Urinary bladder (tissue), 4 donors: ENCODE measurements at places on chromosomes 5 and 9.

DNA sequence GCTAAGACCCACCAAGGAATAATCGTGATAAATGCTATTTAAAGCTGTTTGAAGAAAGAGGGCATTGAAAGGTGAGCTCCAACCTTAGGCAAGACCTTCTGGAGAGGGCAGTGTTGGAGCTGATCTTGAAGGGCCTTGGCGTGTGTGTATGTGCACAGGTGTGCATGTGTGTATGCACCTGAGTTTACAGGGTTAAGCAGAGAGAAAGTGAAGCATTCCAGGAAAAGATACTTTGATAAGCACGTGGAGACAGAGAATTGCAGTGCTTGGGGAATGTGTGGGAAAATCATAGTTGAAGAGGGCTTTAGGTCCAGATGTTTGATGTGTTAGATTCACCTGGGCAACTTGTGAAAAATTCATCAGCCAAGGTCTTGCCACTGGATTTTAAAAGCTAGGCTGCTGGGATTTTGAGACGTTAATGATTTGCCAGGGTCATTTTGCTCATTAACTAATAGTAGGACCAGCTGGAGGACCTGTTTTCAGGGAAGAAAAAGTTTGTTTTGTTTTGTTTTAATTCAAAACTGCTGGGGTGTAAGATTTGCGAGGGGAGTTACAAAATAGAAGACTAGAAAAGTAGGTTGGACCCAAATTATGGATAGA lies 78.3 kb upstream of the ANKRD55 start:
- DNase-seq = no peak

GRCh38 chr9:10331157-10331556 lies 281.6 kb downstream of the PTPRD start:
- DNase-seq = no peak

GRCh38 chr5:54778783-54779182 lies 206.6 kb downstream of the ESM1 start:
- no peak for DNase-seq

DNA sequence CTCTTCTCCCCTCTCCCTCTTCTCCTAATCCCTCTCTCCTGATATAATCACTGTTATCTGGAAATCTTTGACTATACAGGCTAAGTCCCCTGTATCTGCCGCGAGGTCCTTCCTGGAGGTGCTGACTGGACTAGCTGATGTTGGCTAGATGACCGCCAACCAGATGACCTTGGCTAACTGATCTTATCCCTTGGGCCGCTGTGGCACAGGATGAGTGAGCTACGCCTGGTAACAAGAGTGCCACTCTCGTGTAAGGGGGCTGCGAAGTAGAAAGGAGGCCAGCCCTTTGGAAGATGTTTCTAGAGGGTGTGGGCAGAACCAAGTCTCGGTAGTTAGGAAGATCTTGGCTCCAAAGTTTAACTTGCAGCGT lies 345 bp upstream of the PRRC1 start:
- no peak for DNase-seq

DNA sequence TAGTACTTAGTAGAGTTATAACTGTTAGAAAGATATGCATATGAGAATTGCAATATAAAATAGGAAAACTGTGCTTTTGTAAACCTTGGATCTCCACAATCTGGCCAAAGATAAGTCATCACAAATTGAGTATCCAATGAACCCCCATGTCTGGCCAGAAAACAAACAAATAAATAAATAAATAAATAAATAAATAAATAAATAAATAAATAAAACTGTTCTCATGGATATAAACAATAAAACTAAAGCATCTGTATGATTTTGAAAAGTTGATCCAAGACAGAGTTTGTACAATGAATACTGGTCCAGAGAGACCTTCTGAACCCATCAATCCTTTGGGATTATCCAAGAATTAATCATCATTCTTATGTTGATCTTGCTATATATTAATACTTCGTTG lies 367.6 kb upstream of the CDH9 start:
- DNase-seq = no peak

DNA sequence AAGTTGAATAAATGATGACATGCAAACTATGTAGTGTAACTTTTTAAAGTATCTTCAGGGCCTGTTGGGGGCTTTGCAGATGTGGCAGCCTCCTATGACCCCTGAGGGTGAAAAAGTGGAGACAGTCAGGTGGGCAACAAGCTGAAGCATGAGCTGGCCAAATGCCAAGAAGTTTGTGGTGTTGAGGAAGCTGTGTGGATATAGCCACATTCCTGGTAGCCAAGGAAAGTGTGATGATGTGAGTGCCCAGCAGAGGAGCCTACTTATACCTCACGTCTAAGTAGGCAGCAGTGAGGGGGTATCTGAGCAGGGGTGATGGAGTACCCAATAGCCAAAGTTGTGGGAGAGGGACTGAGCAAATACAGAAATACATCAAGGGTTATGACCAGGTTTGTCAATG lies 621.2 kb upstream of the CDH6 start:
- no peak for DNase-seq

- DNase-seq = no peak
Measured at GRCh38 chr9:87500491-87501270, 3.0 kb downstream of the DAPK1 start.

- no peak for DNase-seq
Measured at GRCh38 chr5:102790748-102791147, 35.6 kb downstream of the PAM start.

DNA sequence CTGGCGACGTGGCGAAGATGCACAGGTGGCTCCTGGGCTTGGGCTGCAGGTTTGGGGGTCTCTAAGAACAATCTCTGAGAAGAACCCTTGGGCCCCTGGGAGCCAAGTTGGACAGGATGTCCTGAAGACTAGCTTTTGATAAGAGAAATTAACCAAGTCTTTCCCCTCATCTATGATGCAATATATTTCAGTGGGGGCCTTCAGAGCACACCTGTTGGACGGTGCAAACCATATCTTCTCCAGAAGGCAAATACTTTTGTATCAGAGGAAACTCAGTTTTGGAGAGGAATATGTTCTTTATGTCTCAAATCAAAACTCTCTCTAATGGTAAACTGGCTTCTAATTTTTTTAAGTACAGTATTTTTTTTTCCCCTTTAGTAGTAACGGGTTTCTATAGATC lies 28.6 kb downstream of the OTULIN start:
- DNase-seq = no peak

DNA sequence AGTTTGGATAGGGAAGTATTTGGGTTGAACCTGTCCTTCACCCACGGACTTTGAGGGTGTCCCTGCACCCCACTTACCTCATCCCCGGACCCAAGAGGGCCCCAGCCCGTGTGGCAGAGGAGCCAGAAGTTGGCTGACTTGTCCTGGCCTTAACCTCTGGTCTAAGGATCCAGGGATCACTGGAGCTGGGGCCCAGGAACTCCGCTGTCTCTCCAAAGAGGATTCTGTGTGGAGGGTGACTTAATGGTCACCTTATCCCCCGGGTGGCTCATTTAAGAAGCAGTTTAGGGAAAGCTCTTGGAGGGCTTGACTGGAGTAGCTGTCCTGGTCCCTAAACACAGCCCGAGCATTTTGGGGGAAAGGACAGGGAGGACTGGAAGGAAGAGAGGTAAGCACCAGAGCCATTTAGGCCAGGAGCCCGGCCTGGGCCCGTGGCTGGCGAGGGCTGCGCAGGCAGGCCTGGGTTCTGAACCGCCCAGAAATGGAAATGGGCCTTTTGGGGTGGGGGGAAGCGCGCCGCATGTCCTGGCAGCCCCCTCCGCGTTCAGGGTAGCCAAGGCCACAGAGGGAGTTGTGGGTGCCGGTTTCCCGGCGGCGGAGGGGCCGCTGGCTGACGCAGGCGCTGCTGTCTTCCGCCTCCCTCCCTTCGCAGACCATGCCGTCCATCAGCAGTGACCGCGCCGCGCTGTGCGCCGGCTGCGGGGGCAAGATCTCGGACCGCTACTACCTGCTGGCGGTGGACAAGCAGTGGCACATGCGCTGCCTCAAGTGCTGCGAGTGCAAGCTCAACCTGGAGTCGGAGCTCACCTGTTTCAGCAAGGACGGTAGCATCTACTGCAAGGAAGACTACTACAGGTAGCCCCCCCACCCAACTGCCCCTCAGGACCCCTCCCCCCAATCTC lies 2.0 kb downstream of the LHX2 start:
- no peak for DNase-seq

DNA sequence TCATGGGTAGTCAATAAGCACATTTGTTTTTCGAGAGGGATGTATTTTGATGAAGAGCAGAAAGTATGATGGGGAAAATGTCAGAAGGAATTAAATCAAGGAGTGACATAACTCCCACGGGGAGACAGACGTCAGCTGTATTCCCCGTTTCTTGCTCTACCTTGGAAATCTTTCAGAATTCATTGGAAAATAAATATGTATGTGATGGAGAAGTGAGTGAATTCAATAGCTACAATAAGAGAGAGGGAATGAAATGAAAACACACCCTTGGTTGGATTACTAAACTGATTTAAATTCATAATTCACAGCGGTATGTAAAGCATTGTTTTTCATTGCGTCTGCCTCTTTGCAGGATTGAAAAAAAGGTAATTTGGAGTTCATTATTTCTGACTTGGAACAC lies 209.7 kb upstream of the KLF4 start:
- no peak for DNase-seq

GRCh38 chr5:109584986-109585599 lies 104.6 kb upstream of the MAN2A1 start:
- DNase-seq = no peak

DNA sequence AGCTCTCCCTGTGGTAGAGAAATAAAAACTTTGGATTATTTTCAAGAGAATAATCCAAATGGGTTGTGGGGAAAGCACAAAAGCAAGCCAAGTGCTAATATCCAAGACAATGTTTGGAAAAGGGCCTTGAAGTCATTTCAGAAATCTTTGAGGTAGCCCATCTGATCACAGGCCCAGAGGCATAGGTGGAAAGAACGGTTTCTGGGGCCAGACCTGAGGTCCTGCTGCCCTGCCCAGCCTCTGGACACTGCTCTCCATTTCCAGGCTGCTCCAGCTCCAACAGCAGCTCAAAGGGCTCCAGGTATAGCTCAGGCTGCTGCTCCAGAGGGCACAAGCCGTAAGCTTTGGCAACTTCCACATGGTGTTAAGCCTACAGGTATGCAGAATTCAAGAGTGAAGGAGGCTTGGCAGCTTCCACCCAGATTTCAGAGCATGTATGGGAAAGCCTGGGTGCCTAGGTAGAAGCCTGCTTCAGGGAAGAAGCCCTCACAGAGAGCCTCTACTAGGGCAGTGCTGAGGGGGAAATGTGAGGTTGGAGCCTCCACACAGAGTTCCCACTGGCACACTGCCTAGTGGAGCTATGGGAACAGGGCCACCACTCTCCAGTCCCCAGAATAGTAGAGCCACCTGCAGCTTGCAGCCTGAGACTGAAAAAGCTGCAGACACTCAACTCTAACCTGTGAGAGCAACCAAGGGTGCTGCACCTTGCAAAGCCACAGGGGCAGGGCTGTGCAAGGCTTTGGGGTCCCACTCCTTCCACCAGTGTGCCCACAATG lies 133.1 kb downstream of the PIK3R1 start:
- no peak for DNase-seq

GRCh38 chr9:6676254-6676921 lies 30.9 kb upstream of the GLDC start:
- DNase-seq = no peak

DNA sequence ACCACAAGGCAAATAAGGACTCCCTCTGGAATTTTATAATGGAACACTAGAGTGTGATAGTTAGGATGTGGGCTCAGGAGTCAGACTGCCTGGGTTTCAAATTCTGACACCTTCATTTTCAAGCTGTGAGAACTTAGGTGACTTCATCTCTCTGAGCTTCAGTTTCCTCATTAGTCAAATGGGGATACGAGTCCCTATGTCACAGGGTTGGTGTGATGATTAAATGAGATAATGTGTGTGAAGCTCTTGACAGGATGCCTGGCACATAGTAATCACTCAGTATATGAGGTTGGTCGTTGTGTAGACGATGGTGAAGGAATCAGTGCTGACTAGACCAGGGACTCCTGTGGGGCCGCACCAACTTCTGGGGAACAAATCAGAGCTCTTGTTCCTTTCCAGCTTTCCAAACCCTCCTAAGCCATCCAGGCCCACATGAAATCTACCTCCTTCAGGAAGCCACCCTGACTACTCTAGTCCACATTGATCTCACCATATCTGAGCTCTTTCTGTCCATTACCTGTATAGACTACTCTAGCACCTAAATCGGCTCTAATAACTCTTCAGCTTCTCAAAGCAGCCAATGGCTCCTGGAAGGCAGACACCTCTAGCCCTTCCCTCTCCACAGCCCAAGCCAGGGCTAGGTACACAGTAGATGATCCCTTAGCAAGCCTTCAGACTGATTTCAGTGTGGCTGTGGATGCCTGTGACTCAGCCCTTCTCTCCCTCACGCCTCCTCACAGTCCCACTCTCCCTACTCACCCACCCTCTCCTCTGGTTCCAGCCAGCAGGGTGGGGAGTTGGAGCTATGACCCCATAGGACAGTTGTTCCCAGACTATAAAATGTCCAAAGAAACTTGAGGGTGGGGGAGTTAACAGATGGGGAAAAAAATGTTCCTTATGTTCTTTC lies 2.5 kb upstream of the TCF7 start:
- no peak for DNase-seq

DNA sequence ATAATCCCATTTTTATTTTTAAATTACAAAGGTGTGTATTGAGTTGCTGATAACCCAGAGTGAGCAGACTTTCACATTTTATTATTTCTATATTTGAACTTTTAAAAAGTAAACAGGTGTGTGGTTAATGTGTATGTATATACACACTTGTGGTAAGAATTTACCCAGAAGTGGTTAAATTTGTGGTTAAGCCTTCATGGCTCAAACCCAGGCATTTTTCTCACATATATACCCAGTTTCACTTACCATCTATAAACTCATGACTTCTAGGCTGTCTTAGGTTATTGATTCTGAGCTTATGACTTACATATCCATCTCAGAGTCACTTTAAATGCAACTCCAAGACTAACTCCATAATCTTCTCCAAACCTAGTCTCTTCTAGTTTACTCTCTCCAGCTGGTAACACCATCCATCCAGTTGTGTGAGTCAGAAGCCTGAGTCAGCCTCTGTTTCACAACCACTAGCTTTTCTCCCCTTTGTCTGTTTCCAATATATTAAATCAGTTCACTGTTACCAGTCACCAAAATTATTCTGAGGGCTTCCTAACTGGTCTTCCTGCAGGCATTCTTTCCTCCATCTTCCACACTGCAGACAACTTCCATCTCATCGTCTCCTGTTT lies 20.2 kb downstream of the ZBED3 start:
- no peak for DNase-seq

- no peak for DNase-seq
Measured at GRCh38 chr9:130305381-130305780, 39.8 kb downstream of the HMCN2 start.

DNA sequence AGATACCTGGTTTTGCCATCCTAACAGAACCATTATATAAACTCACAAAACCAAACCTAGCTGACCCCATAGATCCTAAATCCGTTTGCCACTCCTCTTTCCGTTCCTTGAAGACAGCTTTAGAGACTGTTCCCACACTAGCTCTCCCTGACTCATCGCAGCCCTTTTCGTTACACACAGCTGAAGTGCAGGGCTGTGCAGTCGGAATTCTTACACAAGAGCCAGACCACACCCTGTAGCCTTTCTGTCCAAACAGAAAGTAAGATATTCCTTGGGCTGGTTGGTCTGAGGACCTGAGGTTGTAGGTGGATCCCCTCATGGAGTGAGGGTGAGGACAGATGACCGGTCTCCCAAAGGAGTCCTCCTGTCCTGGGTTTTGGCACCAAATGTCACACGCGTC lies 56.7 kb upstream of the NAA35 start:
- no peak for DNase-seq

GRCh38 chr5:62486672-62487071 lies 74.1 kb downstream of the IPO11 start:
- no peak for DNase-seq

GRCh38 chr5:103021314-103021713 lies 98.6 kb downstream of the GIN1 start:
- DNase-seq = no peak

- no peak for DNase-seq
Measured at GRCh38 chr9:25542319-25542718, 135.9 kb downstream of the TUSC1 start.
